ENCODE measurements at places on chromosomes 16 and 17.

DNA sequence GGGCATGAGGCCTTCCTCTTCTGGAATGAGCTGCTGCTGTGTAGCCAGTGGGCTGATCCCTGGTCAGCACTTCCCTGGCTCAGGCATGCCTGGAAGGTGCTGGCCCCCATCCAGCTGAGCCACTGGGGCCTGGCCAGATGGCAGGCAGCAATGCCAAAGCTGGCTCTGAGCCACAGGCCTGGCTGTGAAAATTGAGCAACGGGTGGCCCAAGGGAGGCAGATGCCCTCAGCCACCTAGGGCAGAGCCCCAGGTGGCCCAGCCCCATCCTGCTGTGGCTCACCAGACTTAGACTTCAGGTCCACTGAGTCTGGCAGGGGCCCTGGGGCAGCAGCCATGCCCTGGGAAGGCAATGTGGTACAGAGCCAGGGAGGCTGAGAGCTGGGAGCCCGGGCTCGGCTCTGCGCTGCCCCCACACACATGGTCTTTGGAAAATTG, 8.5 kb upstream of the CRHR1 start:
- peak; percentile 74 for DNase-seq

GRCh38 chr16:76535-77272, 1.3 kb upstream of the MPG start:
- peak; percentile 58 for DNase-seq

DNA sequence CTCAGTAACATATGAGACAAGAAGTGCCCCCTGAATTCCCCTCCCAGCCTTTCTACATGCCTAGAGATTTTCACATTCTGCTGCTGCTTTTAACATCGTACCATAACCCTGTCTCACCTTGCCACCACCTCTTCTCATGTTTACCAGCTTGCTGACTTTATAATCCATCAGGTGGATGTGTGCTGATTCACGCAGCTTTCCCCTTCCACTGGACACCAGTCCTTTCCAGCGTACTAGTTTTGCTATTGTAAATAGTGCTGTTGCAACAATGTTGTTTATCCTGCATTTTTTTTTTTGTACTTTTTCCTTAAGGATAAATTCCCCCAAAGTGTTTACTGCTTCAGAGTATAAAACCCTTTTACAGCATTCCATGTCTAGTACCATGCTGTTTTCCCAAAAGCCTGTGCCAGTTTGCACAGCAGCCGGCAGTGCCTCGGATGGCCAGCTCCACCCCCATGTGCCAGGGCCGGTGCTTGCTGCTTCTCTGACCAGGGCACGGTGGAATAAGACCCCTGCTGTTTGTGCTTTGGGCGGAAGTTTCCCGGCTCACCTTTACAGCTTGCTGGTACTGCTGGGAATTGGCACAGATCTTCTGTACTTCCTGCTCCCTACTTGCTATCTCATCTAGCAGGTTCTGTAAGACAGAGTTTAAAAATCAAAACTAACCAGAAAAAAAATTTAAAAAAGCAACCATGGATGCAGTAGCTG, 41.3 kb downstream of the UBN1 start:
- no peak for DNase-seq

DNA sequence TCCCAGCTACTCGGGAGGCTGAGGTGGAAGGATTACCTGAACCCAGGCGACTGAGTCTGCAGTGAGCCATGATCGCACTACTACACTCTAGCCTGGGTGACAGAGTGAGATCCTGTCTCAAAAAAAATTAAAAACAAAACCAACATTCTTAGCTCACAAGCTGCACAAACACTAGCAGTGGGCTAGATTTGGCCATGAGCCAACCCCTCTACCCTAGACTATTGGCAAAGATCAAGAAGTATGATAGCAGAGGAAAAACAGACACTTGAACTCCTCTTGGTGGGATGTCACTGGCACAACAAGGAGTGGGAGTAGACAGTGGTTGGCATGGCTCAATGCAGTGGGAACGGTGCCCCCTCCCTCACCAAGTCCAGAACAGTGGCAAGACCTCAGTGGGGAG, 19.6 kb upstream of the RIPOR1 start:
- no peak for DNase-seq

All from NCI-H2081 (cell line).